HT-29 (cell line): ENCODE measurements at places on chromosomes 3 and 15. TPM values are rescaled to one million over a fixed set of nuclear protein-coding genes. Genes with fewer than 3 reads are reported as not detected.

EPHB3 gene
- total RNA-seq, result 29.4 and 30.5 TPM in 2 replicates

GRCh38 chr3:197268294-197268693 lies 30.1 kb downstream of the DLG1 start:
- DNase-seq, result no peak

LINGO1 gene
- total RNA-seq, result 0.16 and 0.31 TPM in 2 replicates

DNA sequence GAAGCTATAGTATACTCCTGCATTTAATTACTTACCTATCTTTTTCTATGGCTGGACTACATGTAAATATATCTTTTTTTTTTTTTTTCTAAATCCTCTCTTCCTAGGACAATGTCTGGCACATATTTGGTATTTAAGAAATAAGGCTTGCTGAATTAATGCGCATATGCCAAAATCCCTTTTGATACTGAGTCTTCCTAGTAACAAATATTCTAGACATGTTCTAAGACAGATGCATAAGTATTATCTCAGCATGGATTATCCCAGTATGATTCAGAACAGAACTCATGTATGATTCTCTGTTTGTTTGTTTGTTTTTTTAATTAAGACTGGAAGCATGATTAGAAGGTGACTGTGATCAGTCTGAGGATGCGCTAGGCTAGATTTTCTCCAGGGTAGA lies 249.8 kb upstream of the ZNF717 start:
- no peak for DNase-seq

- no peak for DNase-seq
Measured at GRCh38 chr3:82474711-82475110, 713.3 kb upstream of the GBE1 start.

GRCh38 chr15:62242999-62243398 lies 77.9 kb upstream of the C2CD4B start:
- DNase-seq, result no peak

CLDN11 gene
- 0.56 and 0.63 TPM in 2 replicates for total RNA-seq

DUOXA2 gene
- total RNA-seq, result not detected in 2 replicates

GRCh38 chr15:68990231-68990991 lies 24.1 kb upstream of the NOX5 start:
- DNase-seq, result no peak

DNA sequence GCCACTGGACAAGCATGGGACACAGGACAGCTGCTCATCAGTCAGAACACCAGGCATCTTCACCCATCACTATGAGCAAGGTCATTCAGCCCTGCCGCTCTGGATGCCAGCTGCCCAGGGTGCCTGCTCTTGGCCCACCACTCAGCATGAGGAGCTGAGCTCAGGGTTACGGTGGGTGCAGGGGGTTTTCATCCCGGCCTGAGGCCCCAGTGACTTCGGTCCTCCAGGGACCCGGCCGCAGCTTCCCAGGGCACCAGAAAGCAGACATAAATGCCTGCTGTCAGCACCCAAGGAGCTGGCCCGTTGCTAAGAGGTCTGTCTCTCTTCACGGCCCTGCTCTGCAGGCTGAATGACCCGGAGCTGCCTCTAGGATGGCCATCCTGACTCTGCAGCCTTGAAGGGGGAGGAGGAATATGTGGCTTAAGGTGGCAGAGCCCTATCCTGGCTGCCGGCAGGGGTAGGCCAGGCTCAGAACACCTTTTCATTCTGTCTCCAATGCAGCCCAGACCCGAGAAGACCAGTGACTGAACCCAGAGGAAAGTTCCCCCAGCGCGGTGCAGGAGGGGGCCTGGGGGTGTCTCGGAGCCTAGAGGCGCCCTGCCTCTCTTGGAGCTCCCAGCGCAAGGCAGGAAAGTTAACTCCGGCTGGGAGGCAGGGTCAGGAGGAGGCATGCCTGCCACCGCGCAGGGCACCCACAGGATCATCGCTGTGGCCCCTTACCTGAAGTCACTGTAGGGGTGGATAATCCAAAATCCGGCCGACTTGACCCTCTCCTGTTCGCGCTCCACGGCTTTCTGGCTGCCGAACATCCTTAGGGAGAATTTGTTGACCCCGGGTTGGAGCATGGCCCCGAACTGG lies 1.8 kb downstream of the HCN4 start:
- no peak for DNase-seq

DNA sequence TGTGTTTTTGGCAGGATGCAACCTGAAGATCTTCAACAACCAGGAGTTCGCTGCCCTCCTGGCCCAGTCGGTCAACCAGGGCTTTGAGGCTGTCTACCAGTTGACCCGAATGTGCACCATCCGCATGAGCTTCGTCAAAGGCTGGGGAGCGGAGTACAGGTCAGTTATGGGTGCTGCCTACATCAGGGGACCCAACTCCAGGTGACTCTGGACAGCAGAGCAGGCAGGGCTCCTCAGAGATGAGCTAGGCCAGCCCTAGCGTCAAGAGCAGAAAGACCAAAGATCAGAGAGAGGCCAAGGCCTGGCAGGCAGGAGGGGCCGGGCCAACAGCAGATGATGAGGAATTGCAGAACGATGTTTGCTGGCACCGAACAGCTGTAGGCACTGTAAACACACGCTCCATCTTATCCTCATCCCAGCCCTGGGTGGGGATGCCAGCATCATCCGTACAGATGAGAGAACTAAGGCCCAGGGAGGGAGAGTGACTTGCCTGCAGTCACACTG lies 67.1 kb downstream of the AAGAB start:
- DNase-seq, result no peak

- DNase-seq, result no peak
Measured at GRCh38 chr3:48446043-48446424, 503 bp upstream of the ATRIP start.

- DNase-seq, result no peak
Measured at GRCh38 chr3:149145974-149146373, 16.5 kb downstream of the HPS3 start.

MINAR1 gene
- total RNA-seq, result 0.25 and 0.42 TPM in 2 replicates

NTRK3 gene
- total RNA-seq, result not detected in 2 replicates

GRCh38 chr15:69720536-69720935 lies 267.9 kb downstream of the RPLP1 start:
- no peak for DNase-seq

TP63 gene
- not detected in 2 replicates for total RNA-seq

- no peak for DNase-seq
Measured at GRCh38 chr3:69214241-69214640, 91.8 kb upstream of the LMOD3 start.
